ENCODE measurements at places on chromosomes 4 and X. TPM values are rescaled to one million over a fixed set of nuclear protein-coding genes. Genes with fewer than 3 reads are reported as not detected.
A peak's percentile ranks its signal among the peaks of the same experiment; 100 is the strongest.

- DNase-seq = no peak
Observed at GRCh38 chr4:48899950-48900349, 6.6 kb downstream of the OCIAD2 start.

GRCh38 chr4:159422626-159423025 lies 319.7 kb downstream of the RAPGEF2 start:
- DNase-seq = no peak

CT45A3 gene
- not detected for total RNA-seq

- peak; percentile 79 for DNase-seq
Observed at GRCh38 chr4:185110375-185110823, 32.7 kb upstream of the SLC25A4 start.
